ENCODE measurements at places on chromosomes 1 and 21. TPM values are rescaled to one million over a fixed set of nuclear protein-coding genes. Genes with fewer than 3 reads are reported as not detected.

DNA sequence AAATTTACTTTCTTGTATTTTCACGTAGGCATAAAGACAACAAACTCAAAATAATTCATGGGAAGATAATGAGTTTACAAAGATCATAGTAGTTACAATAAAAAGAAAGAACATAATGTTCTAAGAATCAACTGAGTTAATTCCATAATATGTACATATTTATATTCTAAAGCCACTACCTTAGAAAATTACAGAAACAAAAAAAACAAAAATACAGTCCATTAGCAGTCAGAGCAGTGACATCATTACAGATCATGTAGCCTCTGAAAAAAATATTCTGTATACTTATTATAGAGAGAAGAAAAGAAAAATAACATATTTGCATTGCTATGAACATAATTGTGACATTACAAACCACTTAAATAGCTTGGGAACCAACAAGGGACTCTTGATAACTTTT is 360.1 kb upstream of the RGS18 start:
- H3K4me3 ChIP-seq: no peak overlapping the region
- no peaks in the 10 kb centered on the region for H3K4me1 ChIP-seq
- H3K27ac ChIP-seq: no peak overlapping the region
- no peaks in the 10 kb centered on the region for H3K27me3 ChIP-seq

GRCh38 chr1:200346700-200347099 is 63.1 kb downstream of the ZNF281 start:
- no peak for DNase-seq
- H3K36me3 ChIP-seq: peaks cover 4% of the 10 kb centered on the region
- H3K4me3 ChIP-seq: no peak overlapping the region
- no peak overlapping the region for H3K27ac ChIP-seq
- H3K27me3 ChIP-seq: no peaks in the 10 kb centered on the region
- H3K4me1 ChIP-seq: peaks cover 11% of the 10 kb centered on the region

GRCh38 chr1:12516741-12517140 is 101.3 kb downstream of the DHRS3 start:
- DNase-seq: no peak
- 0 out of 2 replicates have a peak, but pooled peaks cover 4% of the 10 kb centered on the region for H3K27me3 ChIP-seq
- H3K4me3 ChIP-seq: no peak overlapping the region

The LRRC71 gene
- 0.30 TPM for total RNA-seq

- no peaks in the 10 kb centered on the region for H3K36me3 ChIP-seq
- H3K27ac ChIP-seq: no peak overlapping the region
- no peaks in the 10 kb centered on the region for H3K27me3 ChIP-seq
- H3K4me1 ChIP-seq: peaks cover 7% of the 10 kb centered on the region
Measured at GRCh38 chr1:235697508-235697907, 47.9 kb upstream of the GNG4 start.

The PLA2G2D gene
- total RNA-seq: not detected

The CFHR1 gene
- 0.16 TPM for total RNA-seq

The OLIG1 gene
- 2.4 TPM for total RNA-seq

The FTCD gene
- 9.6 TPM for total RNA-seq
